Astrocyte of the cerebellum (primary cell): ENCODE measurements at places on chromosomes 12 and 14.

DNA sequence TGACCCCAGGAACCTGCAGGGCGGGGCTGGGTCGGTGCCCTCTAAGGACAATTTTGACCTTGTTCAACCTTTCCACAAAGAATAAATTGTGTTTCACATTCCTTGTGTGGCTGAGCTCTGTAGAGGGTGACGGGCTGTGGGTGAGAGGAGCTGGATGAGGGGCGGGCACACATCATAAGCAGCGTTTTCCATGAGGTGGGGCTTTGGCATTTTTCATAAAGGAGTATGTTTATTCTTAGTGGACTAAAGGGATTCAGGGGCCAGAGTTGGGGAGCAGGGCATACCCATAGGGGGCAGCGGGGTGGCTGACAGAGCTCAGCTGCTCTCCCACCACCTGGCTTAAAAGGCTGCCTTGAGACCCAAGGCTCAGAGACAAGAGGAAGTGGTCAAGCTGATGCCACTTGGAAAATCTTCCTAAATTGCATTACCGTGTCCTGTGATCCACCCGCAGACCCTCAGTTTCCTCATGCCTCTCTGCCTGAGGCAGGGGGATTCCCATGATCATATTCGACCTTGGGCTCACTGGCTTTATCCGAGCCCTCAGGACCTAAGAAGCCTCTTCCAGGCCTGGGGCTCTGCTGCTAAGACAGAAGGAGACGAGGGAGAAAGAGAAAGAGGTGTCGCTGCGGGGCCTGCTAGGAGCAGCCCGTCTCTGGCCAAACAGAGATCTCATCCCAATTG lies 11.4 kb downstream of the MMP14 start:
- no peak for DNase-seq

DNA sequence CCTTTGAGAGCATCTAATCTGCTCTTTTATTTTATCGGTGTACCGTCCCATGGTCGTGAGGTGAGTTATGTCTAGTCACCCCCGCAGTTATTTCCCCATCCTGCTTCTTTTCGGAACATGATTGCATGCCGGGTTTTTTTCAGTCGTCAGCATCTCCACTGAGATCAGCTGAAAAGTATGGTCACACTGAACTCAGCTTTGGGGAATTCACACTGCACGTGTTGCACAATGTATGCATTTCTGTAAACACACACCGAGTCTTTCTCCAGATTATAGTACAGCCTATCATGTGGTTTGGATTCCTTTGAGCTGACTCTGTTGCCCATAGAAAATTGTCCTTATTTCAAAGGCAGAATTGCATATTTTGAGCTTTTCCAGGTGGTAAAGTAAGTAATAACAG lies 24.6 kb downstream of the PLXNC1 start:
- DNase-seq, result peak; percentile 85

DNA sequence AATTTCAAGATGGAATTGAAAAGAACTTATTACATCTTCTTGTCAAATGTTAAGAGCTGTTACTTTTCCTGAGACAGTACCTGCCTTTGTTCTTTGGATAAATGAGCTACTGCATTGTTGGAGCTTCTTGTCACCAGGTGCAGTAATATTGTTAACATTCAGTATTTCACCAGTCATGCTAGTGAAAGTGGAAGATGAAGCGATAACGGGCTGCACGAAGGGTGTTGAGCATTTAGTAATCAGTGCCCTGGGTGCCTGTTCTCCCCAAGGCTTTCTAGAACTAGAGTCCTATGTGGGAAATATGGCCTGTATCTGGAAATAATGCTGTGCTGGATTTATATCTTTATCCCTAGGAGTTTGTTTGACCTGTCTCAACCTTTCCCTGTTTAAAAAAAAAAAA lies 83.2 kb downstream of the PPP2R5C start:
- no peak for DNase-seq

GRCh38 chr12:7503686-7504415 lies at the start of gene CD163:
Gene CD163, minus strand, starts transcription at chr12:7503777. Its CDS starts 87 bp downstream, at chr12:7503690.
- DNase-seq, result no peak

DNA sequence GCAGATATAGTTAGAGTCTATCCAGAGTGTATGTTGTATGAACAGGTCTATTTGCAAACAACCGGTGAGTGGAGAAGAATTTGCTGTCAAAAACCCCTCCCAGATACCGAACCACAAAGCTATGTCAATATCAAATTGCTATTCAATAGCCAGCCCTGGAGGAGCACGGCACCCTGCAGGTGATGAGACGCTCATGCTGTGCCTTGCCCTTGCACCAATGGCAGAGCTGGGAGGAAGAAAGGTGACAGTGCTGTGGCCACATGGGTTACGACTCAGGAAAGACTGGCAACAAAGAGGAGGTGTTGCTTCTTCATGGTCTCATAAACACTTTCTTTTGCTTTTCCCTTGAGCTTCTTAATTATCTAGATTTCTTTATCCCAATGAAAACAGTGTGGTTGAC lies 55.7 kb downstream of the PAX9 start:
- DNase-seq, result no peak

- DNase-seq, result no peak
These were observed 150.2 kb upstream of the BMP4 start for GRCh38 chr14:54106661-54107377.

- no peak for DNase-seq
These were observed 131.1 kb upstream of the SLC38A2 start for GRCh38 chr12:46503637-46504175.

DNA sequence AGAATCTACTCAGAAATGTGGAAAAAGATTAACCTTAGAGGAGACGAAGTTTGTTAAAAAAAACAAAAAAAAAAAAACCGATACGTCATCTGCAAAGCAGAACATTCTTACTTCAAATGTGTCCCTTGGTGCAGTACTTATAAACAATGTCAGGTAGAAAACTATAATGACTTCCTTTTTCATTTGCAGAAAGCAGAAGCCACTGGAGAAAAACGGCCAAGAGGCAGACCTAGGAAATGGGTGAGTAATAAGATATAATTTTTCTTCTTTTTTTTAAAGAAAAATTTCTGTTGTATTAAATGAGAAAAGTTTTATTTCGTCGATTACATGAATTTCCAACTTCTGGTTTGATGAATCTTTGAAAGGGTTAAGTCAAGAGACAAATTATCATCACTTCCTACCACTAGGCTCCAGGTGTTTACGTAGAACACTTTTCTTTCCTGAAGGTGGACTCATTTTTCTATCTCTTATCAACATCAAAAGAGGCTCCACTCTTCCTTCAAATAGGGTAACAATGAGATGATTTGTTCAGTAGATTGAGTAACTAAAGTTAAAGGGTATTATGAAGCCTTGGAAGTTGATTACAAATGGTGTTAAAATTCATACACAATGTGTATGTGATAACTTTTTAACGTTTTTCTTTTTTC lies 14.2 kb downstream of the HMGA2 start:
- no peak for DNase-seq

DNA sequence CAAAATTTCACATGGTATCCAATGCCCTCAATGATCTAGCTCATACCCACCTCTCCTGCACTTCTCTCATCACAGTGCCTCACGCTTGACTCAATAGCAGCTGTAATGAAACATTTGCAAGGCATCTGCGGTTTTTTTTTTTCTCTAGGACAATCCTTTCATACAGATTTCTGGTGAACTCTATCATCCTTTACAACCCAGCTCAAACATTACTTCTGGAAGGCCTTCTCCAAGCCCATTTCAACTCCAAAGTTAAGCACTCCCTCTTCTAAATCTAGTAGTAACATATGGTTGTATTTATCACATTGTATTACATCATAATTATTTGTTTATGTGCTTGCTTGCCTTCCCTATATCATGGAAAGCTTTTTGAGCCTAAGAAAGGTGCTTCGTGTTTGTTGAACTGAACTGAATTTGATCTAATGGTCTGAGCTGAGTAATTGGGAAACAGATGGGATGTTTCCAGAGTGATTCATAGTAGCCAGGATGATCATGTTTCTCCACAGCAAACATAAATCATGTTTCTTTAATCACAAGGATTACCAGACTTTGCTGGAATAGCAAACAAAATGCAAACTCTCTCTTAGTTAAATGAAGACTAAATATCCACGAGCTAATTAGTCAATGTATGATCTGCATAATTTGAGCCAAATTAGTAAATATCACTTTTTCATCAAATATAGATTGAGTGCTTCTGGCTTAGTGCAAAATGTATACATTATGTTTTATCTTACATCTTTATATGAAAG lies 14.3 kb downstream of the CFL2 start:
- peak; percentile 80 for DNase-seq

DNA sequence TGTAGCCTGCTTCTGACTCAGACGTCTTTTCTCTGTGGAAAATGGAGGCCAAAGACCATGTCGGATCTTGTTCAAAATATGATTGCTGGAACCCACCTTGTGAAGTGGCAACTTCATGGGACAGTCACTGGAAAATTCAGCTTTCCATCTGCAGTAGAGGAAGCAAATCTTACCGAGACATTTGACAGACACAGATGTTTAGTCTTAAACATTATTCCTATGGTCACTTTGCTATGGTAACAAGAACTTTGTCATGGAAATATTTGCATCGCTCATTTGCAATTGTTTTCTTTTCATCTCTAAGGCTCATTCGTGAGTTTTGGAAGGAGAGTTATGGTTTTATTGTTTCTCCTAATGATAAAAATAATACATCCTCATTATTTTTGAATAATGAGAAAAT lies 98.3 kb upstream of the HIF1A start:
- no peak for DNase-seq

DNA sequence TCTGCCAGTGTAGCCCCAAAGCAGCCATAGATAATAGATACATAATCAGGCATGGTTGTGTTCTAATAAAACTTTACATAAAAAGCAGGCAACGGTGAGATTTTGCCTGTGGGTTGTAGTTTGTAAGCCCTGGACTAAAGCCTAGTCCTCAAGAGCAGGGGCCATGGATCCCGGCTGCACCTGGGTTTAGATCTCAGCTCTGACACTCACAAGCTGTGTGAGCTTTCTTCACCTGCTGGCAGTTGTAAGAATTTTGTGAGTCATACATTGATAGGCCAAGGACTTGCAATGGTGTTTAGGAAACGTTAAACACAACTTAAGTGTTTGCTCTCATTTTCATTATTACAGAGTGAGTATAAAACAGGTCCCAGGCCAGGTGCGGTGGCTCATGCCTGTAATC lies 395.8 kb upstream of the TBX3 start:
- DNase-seq, result no peak

DNA sequence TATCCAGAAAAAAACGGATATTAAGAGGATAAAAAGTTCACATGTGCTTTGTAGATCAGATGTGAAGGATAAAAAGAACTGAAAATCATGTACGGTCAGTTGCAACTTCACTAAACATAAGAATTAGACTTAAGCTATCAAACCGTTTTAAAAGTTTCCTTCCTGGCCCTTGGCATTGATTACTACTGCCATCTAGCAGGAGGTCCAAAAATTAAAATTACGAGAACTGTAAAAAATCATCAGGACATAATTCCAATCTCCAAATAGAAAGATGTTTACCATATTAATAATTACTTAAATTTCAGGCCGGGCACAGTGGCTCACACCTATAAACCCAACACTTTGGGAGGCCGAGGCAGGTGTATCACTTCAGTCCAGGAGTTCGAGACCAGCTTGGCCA lies 7.9 kb downstream of the WDR89 start:
- DNase-seq, result no peak

GRCh38 chr14:31159682-31160296 lies 47.8 kb downstream of the HECTD1 start:
- DNase-seq, result no peak

GRCh38 chr14:98925354-98926040 lies 346.5 kb downstream of the BCL11B start:
- no peak for DNase-seq

DNA sequence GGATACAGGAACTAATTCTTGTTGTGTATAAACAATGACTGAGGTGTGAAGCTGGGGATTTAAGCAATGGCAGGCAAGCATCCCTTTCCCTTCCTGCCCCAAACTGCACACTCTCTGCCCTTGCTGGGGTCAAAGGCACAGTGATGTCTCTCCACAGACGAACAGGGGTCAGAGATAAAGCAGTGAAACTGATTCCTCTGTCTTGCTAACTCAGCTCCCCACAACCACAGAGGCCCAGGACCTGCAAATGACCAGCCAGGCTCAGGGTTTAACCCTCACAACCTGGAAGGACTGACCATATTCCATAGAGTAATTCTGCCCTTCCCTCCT lies 67.2 kb downstream of the CCDC88C start:
- no peak for DNase-seq

DNA sequence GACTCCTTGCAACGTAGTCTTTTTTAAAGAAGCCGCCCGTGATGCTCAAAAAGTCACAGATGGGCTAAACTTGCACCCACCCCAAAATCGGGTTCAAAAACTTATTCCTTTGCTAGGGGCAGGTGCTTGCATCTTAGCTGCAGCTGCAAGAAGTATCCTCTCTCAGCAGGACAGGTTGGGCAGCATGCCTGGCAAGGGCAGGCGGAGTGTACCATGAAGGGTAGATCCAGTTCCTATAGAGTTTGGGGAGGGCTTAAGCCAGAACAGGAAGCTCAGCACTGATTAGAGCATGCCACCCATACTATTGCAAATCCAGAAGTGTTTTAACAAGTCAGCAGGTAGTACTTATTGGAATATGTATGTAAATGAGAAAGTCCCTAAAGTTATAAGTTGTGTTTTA lies 48.7 kb downstream of the CPM start:
- DNase-seq, result no peak

DNA sequence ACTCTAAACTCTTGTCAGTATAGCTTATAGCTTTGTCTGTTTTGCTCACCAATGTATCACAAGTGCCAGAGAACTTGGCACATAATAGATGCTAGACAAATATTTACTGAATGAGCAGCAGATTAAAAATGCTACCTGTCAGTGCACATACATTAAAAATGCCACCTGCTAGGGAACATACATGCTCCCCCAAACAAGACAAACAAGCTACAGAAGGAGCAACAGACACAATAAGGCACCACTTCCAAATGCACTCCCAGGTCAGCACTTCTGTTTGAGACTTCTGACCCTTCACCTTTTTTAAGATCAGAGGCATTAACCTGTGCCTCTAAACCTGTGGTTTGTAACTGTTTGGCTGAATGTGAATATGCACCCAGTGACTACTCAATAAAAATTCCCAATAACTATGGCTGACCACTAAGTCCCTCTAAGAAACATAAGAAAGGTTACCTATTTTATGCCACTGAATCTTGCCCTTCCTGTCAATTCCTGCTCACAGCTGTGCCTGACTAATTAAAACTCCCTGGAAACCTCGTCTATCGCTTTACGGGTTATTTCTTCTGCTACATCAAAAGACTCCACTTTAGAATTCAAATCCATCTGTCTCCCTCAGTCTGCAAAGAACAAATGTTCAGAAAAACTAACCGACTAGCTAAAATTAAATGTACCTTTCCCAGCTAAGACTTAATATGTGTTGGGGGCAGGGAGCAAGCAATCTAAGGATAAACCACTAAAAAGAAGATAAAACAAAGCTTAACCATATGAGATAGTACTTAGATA lies 41.0 kb downstream of the HECTD4 start:
- no peak for DNase-seq

- DNase-seq, result no peak
These were observed 144.1 kb downstream of the RPAP3 start for GRCh38 chr12:47561746-47562145.

- DNase-seq, result no peak
These were observed 392.0 kb downstream of the FUT8 start for GRCh38 chr14:65804439-65805112.

- DNase-seq, result no peak
These were observed 69.0 kb upstream of the CLMN start for GRCh38 chr14:95388699-95389098.

GRCh38 chr14:69696633-69697557 lies 70.0 kb upstream of the SRSF5 start:
- no peak for DNase-seq

- no peak for DNase-seq
These were observed 493.3 kb downstream of the EGLN3 start for GRCh38 chr14:33457617-33458016.
